ENCODE measurements at places on chromosomes 3 and 15.
A peak's percentile ranks its signal among the peaks of the same experiment; 100 is the strongest.

GRCh38 chr3:55405436-55405835 lies 81.7 kb downstream of the WNT5A start:
- DNase-seq = no peak

- no peak for DNase-seq
These were observed 30.2 kb downstream of the TKT start for GRCh38 chr3:53225651-53226050.

GRCh38 chr15:88791637-88792036 lies 11.6 kb upstream of the ACAN start:
- DNase-seq = no peak

- DNase-seq = peak; percentile 43
These were observed 24.4 kb downstream of the RLBP1 start for GRCh38 chr15:89196994-89197393.

GRCh38 chr3:70919661-70920060 lies 607.2 kb upstream of the MDFIC2 start:
- no peak for DNase-seq

DNA sequence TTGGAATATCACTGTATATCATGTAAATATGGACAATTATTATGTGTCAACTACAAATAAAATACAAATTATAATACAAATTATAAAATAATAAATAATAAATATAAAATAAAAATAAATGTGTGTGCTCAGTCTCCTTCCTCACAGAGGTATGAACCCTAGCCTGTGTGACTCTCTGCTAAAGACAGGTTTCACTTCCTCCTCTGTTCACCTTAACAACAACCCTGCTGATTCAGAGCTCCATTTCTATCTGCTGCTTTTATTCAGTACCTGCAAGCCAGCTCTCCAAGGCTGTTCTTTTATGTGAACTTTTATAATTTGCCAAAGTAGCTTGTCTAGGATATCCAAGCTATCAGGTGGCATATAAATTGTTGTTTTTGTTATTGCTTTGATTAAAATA lies 610.7 kb upstream of the GRM7 start:
- DNase-seq = no peak

GRCh38 chr3:31903686-31904431 lies 77.2 kb downstream of the OSBPL10 start:
- no peak for DNase-seq

- DNase-seq = no peak
These were observed 56.9 kb upstream of the PDZRN3 start for GRCh38 chr3:73681610-73682009.

DNA sequence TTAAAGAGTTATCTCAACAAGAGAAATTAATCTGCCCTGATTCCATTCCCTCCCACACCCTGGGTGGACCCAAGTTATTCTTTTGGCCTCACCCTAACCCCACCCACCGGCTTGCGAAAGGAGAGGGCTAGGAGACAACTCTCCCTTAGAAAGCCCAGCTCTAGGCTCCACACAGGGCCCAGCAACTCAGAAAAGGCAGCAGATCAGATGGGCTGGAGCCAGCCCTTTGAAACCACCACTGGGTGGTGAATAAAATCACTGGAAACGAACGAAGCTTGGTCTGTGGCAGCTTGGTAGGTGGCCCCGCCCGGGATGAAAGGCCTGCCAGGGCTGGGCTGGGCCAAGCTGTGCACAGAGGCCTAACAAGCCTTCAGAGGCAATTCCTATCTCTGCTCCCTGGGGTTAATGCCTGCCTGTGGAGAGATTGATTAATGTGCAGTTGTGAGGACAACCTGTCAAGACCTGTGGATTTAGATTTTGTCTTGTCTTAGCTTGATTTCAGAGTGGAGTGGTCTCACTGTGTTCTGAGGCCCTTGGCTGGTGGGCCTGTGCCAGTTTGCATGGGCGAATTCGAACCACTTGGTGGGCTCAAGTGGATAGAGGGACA lies 38.8 kb downstream of the BHLHE40 start:
- DNase-seq = no peak

GRCh38 chr3:13461169-13462124 lies 18.7 kb upstream of the HDAC11 start:
- no peak for DNase-seq

- no peak for DNase-seq
These were observed 404.6 kb downstream of the WDR72 start for GRCh38 chr15:53354874-53355273.

GRCh38 chr15:39593656-39594445 lies 13.0 kb downstream of the THBS1 start:
- DNase-seq = no peak

DNA sequence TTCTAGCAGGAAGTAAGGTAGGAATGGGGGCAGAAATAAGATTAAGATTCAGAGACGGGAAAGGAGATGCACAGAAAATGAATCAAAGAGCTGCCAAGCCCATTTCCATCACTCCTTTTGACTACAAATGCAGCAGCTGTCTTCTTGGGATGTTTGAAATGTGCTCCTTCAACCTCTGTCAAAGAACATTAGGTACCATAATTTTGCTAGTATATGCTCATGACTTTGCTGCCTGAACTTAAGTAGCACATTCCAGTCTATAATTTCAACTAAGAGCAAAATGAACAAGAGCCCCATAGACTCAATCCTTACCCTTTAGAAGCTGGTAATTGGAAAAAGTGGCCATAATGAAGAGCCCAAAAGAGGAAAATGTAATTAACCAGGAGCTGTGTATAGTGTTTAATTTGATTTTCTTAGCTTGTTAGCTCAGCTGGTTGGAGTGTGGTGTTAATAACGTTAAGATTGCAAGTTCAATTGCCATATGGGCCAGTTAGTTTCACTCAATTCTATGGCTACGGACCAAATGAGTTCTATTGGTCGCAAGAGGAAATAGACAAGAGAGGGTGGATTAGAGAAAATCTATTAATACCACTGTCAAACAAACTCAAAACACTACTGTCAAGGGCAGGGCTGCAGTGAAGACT lies 349.9 kb downstream of the ZBBX start:
- DNase-seq = no peak

DNA sequence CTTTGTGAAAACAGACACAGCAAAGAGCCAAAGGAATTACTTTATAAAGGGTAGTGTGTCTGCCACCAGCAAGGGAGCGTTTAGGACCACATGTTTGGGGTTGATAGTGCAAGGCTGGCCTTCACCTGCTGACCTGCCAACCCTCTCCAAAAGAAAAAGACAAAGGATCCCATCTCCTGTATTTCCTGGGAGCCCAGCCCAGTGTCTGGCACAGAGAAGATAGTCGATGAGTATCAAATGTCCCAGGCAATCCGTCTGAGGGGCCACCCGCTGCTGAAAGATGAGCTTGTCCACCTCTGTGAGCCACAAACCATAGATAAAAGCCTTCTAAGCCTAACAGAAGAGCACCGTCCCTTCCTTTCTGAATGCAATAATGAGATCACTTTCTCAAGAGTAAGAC lies 154.8 kb upstream of the CTNNB1 start:
- DNase-seq = no peak

- DNase-seq = no peak
These were observed 44.0 kb upstream of the ALCAM start for GRCh38 chr3:105322570-105323273.

DNA sequence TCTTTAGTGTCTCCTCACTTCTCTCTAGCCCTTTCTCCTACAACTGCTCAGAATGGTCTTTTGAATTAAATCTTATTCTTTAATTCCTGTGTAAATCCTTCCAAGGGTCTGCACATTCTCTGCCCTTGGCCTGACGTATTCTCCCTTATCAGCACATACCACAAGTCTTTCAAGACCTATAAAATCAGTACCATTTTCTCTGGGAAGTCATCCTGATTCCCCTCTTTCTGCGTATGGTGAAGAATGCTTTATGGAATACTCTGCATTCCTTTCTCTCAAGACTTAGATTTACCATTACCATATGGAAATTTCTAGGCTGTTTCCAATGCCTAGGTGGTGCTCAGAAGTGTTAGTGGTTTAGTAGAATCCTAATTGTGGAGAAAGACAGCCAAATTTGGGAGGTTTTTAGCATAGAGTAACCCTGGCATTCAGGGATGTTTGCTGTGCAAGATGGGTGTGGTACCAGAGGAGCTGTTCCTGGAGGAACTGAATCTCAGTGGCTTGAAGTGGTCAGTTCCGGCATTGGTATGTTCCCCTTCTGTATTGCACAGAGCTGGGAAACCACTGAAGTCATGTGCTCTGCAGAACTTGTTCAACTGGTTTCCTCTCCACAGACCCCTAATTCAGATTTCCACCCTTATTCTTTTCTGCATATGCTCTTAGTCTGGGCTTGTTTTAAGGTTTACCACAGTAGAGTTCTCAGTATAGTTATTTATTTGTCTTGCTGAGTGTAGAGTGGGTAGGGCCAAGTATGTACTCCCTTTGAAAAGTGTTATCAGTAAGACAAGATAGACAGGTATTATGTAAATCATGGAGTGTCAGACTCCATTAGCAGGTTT lies 24.5 kb downstream of the IQGAP1 start:
- DNase-seq = peak; percentile 57

GRCh38 chr3:171389491-171389890 lies 70.7 kb downstream of the TNIK start:
- no peak for DNase-seq

GRCh38 chr3:65230261-65231139 lies 542.7 kb upstream of the ADAMTS9 start:
- no peak for DNase-seq

- no peak for DNase-seq
These were observed 16.2 kb upstream of the PSTPIP1 start for GRCh38 chr15:76978522-76979330.

DNA sequence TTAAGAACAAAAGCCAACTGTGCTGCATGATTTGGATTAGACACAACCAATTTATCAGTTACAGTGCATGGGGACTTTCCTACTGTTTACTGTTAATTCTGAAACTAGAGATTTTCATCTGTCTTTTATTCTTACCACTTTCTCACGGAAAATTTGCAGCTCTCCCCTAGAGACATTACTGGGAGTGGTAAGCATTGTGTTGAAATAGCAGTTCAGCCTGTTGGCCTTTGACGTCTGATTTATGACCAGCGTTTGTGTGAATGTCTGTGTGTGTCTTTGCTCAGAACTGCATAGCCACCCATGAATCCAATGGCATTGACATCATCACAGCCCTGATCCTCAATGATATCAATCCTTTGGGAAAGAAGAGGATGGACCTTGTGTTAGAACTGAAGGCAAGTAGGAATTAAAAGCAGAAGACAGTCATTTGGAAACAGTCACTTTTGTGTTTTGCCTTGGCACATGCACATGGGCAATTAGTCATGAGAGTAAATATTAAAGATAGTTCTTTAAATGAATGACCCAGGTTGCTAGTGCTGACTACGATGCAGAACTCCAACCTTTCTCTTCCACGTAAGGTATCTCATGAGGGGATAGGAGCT lies 202.2 kb upstream of the BHLHE40 start:
- no peak for DNase-seq

GRCh38 chr3:64860536-64860870 lies 172.7 kb upstream of the ADAMTS9 start:
- no peak for DNase-seq

DNA sequence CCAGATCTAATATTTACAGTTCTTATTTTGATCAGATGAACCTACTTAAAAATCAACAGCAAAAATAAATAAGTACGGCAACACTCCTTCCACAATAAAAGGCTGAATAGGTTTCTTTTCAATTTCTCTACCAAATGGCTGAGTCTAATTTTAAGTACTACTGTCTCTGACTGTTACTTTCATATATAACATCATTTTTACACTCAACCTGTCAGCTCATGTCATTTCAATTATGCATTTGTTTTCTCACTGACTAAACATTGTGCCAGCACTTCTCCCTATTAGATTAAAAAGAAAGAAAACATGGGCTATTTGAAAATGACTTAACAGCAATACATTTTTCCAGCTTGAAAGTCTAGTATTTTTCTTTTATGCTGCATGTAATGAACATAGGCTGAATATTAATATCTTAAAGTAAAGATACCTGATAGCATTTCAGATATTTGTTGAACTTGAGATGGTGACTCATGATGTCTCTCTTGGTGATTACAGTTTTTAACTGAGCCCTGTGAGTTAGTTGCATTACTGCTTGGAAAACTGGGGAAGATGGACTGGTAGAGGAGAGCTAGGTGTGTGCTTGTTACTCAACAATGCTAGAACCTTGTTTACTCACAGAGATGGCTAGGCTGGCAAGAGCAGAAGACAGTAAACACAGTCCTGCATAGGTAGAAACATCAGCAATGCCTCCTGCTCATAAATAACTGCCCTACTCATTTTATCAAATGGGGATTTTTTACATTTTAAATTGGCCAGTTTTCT lies 73.9 kb downstream of the PEX5L start:
- DNase-seq = no peak

DNA sequence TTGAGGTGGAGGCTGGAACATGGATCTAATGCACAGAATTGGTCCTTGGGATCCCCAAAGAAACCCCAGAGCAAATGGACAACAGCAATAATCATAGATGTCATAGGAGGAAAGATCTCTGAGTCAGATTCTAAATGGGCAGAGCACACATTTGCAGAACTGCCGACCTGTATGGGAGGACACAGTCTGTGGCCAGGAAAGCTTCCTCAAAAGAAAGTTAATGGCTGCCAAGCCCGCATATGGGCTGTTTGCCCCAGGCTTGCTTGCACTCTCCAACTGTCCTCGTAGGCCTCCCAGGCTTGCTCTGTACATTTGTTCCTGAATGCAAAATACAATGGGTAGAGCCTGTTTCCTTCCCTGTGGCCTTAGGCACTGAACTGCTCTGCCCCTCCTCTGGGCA lies 102.0 kb upstream of the PLXNA1 start:
- no peak for DNase-seq

DNA sequence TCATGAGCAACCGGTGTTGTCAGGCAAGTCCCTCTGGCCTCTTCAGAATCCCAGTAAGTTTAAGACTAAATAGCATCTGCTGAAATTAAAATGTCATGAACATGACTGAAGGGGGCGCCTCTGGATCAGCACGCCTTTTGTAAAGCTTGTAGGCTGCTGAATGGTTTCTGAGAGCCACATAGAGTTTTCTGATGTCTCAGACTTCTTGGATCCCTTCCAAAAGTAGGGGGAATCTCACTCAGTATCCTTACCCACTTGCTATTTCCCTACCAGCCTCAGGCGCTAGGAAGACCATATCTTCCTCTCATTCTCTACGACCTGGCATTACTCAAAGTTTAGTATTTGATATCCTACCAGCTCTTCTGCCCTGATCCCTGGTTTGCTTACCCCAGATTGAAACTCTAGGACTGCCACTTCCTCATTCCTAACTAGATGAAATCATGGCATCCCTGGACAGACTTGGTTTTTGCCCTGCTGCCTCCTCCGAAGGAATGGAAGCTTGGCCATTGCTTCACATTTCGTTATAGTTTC lies 62.7 kb upstream of the CD47 start:
- no peak for DNase-seq

DNA sequence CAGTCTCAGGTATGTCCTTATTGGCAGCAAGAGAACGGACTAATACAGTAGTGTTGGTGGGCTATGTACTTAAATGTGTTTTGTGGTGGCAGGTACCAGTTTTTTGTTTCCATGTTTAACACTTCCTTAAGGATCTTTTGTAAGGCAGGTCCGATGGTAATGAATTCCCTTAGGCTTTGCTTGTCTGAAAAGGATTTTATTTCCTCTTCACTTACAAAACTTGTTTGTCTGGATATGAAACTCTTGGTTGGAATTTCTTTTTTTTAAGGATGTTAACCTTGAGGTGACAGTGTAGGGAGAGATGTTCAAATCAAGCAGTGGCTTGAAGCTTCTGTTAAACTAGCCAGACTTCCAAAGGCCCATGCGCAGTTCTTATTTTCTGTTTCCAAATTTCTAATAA lies 122.2 kb upstream of the FGF7 start:
- DNase-seq = no peak

All from DMS79 (cell line).